NCI-H2029 (cell line): ENCODE measurements at places on chromosomes 16 and 17.

GRCh38 chr17:36690190-36690589 is 88.8 kb downstream of the MRM1 start:
- no peak for DNase-seq

DNA sequence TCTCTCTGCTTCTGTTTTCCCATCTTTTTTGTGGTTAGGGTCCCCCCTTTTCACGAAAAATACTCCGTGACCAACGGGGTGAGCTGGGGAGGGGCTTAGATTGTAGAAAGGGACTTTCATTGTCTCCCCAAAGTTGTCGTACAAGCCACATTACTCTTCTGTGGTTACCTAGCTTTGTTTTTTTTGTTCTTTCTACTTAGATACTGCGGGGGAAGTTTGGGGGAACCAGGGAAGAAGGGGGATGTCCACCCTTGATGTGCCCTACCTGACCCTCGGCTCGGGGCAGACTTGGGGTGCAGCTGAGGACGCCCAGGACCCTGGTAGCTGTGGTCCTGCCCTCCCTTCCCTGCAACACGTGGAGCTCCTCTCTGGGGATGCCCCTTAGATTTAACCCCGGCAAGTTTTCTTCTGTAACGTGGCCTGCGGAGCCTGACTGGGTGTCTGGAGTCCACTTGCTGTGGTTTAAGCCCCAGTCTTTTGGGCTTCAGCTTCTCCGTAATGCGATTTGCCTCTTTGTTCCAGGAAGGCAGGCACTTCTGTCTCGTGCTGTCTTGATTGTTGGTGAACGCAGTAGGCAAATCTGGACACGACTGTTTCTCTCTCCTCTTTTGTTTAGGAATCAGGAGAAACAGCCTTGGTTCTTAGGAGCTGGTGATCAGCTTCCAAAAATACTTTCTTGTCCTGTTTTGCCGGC is 892 bp downstream of the ABCC1 start:
- DNase-seq: no peak

DNA sequence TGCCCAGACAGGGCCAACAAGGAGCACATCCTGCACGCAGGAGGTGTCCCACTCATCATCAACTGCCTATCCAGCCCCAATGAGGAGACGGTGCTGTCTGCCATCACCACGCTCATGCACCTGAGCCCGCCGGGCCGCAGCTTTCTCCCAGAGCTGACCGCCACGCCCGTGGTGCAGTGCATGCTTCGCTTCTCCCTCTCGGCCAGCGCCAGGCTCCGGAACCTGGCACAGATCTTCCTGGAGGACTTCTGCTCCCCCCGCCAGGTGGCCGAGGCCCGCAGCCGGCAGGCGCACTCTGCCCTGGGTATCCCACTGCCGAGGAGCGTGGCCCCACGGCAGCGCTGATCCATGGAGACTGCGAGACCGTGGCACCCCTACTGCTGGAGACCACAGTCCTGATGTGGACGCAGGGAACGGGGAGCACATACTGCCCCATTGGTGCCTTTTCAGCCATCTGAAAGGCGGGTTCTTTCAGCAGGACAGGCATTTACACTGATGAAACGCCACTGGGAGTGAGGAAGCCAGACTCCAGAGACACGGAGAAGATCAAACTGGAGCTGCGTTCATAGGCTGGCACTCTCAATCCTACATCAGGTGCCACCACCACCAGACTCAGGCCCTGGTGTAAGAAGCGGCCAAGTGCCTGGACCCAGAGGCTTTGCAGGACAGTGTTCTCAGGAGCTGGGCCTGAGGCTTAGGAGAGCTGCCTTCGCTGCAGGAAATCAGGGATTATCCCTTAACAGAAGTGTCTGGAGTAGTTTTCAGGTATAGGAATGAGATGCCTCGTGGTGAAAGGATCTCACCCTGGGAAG is 2.6 kb downstream of the NT5C start:
- no peak for DNase-seq

DNA sequence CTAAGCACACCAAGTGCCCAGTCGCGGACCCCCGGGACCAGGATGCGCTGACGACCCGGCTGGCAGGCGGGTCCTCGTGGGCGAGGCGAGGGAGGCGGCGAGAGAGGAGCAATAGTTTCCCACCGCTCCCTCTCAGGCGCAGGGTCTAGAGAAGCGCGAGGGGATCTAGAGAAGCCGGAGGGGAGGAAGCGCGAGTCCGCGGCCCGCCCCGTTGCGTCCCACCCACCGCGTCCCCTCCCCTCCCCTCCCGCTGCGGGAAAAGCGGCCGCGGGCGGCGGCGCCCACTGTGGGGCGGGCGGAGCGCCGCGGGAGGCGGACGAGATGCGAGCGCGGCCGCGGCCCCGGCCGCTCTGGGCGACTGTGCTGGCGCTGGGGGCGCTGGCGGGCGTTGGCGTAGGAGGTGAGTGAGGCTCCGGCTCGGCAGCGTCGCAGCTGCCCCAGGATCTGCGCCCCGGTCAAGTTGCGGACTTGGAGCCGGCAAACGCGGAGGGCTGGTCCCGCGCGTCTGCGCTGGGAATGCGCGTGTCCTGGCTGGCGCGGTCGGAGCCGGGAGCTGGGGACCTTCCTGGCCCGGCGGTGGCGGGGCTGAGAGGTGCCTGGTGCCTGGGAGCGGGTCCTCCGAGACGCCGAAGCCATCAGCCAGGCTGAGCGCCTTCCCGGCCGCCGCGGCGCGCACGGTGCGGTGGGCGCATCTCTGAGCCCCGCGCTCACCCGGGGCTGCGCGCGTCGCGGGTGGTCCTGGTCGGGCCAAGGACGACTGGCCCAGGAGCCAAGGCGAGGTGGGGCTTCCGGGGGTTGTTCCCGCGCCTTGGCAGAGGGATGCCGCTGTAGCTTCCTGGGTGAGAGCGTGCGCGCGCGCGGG is at the start of gene ITGB3:
Gene ITGB3, plus strand, starts transcription at position 287 of the 862 bp plus-strand sequence. Its CDS starts 35 bp downstream, at position 322.
- peak; percentile 17 for DNase-seq

DNA sequence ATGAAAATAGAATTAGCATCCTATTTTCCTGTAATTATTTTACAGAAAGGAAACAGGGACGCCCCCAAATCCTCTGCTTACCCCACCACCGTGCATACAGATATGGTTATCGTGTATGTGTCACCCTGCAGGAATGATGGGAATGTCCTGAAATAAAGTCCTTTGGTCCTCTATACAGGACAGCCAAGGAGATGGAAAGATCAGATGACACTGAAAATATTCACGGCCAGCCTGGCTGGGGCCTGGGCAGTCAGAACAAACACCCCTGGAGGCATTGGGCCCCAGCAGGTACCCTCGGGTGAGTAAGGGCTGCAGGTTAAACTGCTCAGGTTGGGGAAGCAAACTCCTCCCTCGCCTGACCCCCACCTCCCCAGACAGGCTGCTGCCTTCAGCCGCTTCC is 368.0 kb downstream of the FOXL1 start:
- DNase-seq: no peak

DNA sequence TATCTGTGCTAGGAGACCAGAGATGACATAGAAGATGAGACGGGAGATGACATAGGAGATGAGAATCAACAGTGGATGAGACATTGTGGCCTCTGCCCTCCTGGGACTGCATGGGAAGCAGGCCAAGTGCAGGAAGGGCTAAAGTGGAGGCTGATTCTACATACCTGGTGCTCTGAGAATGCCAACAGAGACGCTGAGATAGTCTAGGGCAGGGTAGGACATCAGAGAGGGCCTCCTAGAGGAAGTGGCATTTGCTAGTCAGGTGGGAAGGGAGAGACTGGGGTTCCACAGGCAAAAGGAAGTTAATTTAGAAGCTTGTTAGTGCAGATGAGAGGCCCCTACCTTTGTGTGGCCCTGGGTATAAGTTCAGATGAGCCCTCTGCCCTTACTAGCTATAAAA is 224.2 kb downstream of the CBLN1 start:
- no peak for DNase-seq

DNA sequence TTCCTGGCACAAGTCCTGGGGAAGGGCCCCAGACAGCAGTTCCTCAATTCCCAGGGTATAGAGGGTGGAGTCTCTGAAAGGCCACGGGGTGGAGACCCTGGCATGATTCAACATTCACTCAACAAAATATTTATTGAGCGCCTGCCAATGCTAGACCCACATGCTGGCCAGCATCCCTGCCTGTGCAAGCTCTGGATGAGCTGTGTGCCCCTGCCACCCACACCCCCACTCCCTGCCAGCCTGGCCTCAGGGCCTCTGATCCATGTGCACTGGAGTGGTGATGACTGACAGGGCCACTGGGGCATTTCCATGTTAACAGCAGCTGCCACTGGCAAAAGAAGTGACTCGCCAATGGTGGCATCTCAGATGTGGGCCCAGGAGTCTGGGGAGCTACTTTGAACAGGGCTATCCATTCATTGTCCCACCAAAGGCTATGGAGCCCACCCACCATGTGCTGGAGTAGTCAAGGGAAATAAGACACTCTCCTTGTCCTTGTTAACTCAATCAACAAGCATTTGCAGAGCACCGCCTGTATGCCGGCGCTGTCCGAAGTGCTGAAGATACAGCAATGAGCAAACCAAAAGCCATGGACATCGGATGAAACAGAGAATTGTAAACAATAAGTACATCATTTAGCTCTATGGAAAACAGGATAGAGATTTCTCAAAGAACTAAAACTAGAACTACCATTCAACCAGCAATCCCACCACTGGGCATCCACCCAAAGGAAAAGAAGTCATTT is 3.0 kb upstream of the PRSS22 start:
- DNase-seq: no peak

- no peak for DNase-seq
Measured at GRCh38 chr16:28304214-28304613, 11.9 kb downstream of the SBK1 start.

GRCh38 chr17:33451221-33451620 is 158.1 kb upstream of the ASIC2 start:
- DNase-seq: no peak

- no peak for DNase-seq
Measured at GRCh38 chr16:52758473-52758855, 211.5 kb upstream of the TOX3 start.
